ENCODE measurements at places on chromosomes 4 and X. TPM values are rescaled to one million over a fixed set of nuclear protein-coding genes. Genes with fewer than 3 reads are reported as not detected.
A peak's percentile ranks its signal among the peaks of the same experiment; 100 is the strongest.

PPP2R3B gene
- total RNA-seq = 23.8 TPM

RAB39B gene
- total RNA-seq = not detected

TMPRSS11F gene
- total RNA-seq = not detected

FHIP1A gene
- 3.0 TPM for total RNA-seq

ENAM gene
- not detected for total RNA-seq

SUPT20HL2 gene
- not detected for total RNA-seq

- H3K27me3 ChIP-seq = no peaks in the 10 kb centered on the region
- no peak for DNase-seq
- no peaks in the 10 kb centered on the region for H3K4me1 ChIP-seq
These were observed 510.9 kb downstream of the PPP4R3C start for GRCh38 chrX:26952213-26952612.

DNA sequence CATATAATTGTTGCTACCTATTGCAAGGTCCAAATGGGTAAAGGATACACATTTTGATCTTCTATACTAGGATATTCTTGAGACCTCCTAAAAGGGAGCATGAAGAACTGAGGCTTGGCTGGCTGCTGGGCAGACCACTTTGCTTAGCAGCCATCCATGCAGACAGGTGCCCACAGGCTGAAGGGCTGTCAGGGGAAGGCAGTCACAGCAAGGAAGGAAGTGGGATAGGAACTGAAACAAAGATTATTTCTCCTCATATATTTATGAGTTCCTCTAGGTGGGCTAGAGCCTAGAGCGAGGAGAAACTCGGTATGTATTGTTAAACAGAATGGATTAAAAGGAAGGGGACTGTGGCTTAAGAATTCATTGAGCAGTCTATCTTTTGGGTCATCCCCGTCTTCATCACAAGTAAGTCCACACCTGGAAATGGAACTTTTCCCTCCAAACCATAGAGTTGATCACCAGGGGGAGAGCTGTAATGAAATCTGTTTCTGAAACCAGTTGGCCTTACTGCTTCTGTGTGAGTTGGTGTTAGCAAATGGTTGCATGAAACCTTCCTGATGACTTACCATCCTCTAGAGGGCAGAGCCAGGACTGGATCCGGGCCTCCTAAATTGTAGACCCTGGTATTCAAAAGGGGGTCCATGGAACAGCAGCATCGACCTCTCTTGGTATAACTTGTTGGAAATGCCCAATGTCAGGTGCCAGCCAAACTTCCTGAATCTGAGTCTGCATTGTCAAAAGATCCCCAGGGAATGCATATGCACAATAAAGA lies 42.3 kb downstream of the AFF2 start:
- H3K27ac ChIP-seq = no peak overlapping the region
- no peaks in the 10 kb centered on the region for H3K27me3 ChIP-seq
- no peak overlapping the region for H3K4me3 ChIP-seq

- no peaks in the 10 kb centered on the region for H3K27me3 ChIP-seq
- no peak overlapping the region for H3K4me3 ChIP-seq
- peaks cover 22% of the 10 kb centered on the region for H3K4me1 ChIP-seq
- H3K36me3 ChIP-seq = no peaks in the 10 kb centered on the region
- H3K27ac ChIP-seq = peak overlapping the region; percentile 23
These were observed 174.2 kb upstream of the JADE1 start for GRCh38 chr4:128635141-128635954.

GRCh38 chr4:138919094-138919936 lies 96.3 kb upstream of the NOCT start:
- DNase-seq = peak; percentile 79
- no peak overlapping the region for H3K27ac ChIP-seq
- H3K27me3 ChIP-seq = no peaks in the 10 kb centered on the region
- H3K36me3 ChIP-seq = no peaks in the 10 kb centered on the region
- no peak overlapping the region for H3K4me3 ChIP-seq

- no peaks in the 10 kb centered on the region for H3K4me1 ChIP-seq
- no peak overlapping the region for H3K4me3 ChIP-seq
- H3K27me3 ChIP-seq = no peaks in the 10 kb centered on the region
- H3K36me3 ChIP-seq = no peaks in the 10 kb centered on the region
These were observed 60.9 kb upstream of the MXD4 start for GRCh38 chr4:2322841-2323240.

DNA sequence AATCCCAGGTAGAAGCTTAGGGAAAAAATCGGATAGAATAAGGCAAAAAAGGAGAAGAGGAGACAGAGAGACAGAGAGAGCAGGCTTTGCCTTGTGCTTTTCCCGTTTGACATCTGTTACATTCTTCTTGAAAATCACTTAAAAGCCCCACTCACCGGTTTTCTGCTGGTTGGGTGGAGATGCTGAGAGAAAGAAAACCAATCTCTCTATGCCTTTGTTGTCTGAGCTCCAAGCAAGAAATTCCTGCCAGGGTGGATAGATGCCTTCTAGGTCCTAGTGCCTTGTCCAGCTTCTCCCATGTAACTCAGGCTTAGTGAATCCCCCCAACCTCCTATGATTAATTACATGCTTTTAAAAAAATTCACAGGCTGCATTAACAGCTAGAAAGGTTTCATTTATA lies at the start of gene DCX:
TSS of gene DCX (minus strand) at position 210 of the 400 bp plus-strand sequence. CDS start 1,794 bp downstream, outside the sequence.
- H3K4me1 ChIP-seq = no peaks in the 10 kb centered on the region
- no peaks in the 10 kb centered on the region for H3K36me3 ChIP-seq
- no peak within 1 kb of the TSS for H3K27ac ChIP-seq
- no peak for DNase-seq

- no peaks in the 10 kb centered on the region for H3K4me1 ChIP-seq
- H3K4me3 ChIP-seq = no peak overlapping the region
- no peaks in the 10 kb centered on the region for H3K36me3 ChIP-seq
These were observed 14.4 kb upstream of the CYBB start for GRCh38 chrX:37765507-37765906.

- no peaks in the 10 kb centered on the region for H3K36me3 ChIP-seq
- no peak overlapping the region for H3K27ac ChIP-seq
- H3K4me3 ChIP-seq = no peak overlapping the region
These were observed 74.4 kb downstream of the LUZP4 start for GRCh38 chrX:115363897-115364296.

- H3K27ac ChIP-seq = no peak overlapping the region
- no peak for DNase-seq
- H3K4me3 ChIP-seq = no peak overlapping the region
- no peaks in the 10 kb centered on the region for H3K27me3 ChIP-seq
These were observed 84.1 kb downstream of the SLC16A2 start for GRCh38 chrX:74505437-74505836.

DNA sequence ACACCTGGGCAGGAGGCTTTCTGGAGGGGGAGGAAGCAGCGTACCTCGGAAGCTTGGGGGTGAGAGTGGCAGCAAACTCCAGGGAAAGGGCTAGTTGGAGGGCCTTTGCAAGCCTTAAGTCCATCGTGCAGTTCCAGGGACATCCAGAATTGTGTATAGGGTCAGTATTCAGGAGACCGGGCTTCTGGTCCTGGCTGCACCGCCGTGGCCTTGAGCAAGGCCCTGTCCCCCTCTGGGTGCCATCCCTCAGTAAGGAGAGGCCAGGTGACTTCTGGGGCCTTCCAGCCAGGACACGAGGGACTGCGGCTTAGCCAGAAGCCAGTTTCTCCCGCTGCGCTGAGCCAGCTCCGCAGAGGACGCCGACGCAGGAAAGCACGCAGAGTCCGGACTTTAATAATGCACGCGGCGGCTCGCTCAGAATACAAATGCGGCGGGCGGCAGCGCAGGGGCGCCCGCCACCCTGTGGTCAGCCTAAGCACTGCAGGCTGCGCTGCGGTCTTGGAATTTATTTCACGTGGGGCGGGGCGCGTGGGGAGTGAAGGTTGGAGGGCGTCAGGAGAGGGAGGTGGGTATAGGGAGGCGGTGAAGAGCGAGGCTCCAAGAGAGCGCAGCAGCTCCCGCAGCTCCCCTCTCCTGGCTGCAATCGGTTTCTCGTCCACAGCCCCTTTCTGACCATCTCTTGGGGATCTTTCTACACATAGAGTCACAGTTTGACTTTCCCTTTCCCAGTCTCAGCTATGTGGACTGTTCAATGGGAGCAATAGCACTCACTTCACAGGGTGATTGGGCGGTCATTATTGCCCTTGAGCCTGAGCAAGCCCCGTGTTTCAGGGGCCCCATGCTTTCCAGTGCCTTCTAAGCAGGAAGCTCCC lies 94.1 kb upstream of the GPR50 start:
- no peaks in the 10 kb centered on the region for H3K4me1 ChIP-seq
- no peak overlapping the region for H3K27ac ChIP-seq
- no peaks in the 10 kb centered on the region for H3K27me3 ChIP-seq
- no peaks in the 10 kb centered on the region for H3K36me3 ChIP-seq
- DNase-seq = peak; percentile 31

DNA sequence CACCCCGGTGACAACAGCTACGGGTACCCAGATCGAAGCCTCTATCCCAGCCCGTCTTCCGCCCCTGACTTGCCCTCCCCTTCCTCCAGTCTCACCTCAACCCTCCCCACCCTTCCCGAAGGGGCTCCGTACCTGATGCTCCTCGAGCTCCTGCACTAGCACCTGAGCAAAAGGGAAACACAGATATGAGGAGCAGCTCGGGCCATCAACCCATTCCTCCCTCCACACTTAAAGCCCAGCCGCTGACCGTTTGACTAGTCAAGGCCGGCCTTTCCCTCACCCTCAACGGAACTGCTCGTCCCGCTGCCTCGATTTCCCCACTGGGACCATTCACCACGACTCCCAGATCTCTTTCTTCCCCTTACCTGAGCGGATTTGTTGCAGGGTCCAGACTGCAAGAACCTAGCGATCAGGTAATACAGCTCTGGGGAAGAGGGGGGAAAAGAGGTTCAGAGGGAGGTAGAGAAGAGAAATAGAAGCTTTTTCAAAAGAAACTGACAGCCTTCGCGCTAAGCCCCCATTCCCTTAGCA lies 731 bp downstream of the BRWD3 start:
- H3K4me1 ChIP-seq = no peaks in the 10 kb centered on the region
- no peak overlapping the region for H3K27ac ChIP-seq
- no peaks in the 10 kb centered on the region for H3K36me3 ChIP-seq
- H3K27me3 ChIP-seq = no peaks in the 10 kb centered on the region

GRCh38 chr4:8940792-8941491 lies 69.3 kb upstream of the HMX1 start:
- H3K27me3 ChIP-seq = no peaks in the 10 kb centered on the region
- no peaks in the 10 kb centered on the region for H3K4me1 ChIP-seq
- DNase-seq = no peak
- H3K36me3 ChIP-seq = no peaks in the 10 kb centered on the region
- no peak overlapping the region for H3K27ac ChIP-seq

- DNase-seq = no peak
- H3K4me1 ChIP-seq = peaks cover 5% of the 10 kb centered on the region
- no peak overlapping the region for H3K4me3 ChIP-seq
- H3K27me3 ChIP-seq = no peaks in the 10 kb centered on the region
- no peaks in the 10 kb centered on the region for H3K36me3 ChIP-seq
These were observed 9.7 kb downstream of the SOD3 start for GRCh38 chr4:24805067-24805466.

GRCh38 chr4:103443324-103443723 lies 245.2 kb upstream of the CENPE start:
- no peak overlapping the region for H3K4me3 ChIP-seq
- no peak for DNase-seq
- H3K4me1 ChIP-seq = no peaks in the 10 kb centered on the region
- H3K27ac ChIP-seq = no peak overlapping the region

DNA sequence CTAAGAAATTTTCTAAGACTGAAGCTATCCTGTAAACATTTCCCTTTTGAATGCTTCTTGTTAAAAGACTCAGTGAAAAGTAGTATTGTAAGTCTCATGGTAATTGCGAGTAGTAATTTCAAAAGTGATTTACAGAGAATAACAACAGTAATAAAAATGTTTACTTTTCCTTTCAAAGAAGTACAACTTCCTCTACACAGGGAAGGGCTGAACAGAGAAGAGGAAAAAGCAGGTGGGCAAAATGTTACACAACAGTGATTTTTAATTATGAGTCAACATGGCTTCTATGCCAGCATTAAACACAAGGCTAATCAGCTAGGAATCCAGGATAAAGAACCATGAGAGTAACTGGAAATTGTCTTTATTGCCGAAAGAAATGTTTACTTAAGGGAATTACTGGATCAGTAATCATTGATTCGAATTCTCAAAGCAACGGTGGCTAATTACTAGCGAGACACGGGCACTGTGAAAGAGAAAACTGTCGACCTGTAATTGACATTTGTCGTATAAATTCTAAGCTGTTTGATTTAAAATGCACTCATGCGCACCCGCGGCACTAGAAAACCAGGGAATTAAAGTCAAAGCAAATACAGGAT lies 15.4 kb downstream of the UTP3 start:
- DNase-seq = no peak
- peak overlapping the region; percentile 62 for H3K27ac ChIP-seq
- no peaks in the 10 kb centered on the region for H3K27me3 ChIP-seq
- H3K4me3 ChIP-seq = peak overlapping the region; percentile 96

DNA sequence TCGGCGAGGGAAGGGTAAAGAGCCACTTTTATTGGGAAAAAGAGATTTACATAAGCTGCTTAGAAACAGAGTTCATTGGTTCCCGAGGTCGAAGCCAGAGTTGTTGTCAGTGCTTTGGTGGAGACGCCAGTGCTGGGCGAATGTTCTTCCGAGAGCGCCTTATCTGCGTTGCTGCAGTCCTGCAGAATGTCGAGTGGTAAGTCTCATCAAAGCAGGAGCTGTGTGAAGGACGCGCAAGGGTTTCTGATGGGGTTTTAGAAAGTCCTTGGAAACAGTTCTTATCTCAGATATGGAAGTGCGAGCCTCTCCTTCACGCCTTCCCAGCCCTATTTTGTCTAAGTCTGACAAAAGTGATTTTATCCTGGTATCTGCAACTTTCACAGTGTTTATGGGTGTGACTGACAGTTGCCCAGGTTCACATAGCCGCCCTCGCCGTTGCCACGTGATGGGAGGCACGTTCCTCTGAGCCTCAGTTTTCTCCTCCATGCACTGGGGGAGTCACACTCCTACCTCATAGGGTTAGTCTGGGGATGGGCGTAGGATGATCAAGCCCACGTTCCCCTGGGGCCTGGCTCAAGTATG lies 47.3 kb upstream of the NSG1 start:
- H3K27me3 ChIP-seq = no peaks in the 10 kb centered on the region
- no peak overlapping the region for H3K4me3 ChIP-seq
- H3K27ac ChIP-seq = no peak overlapping the region
- H3K36me3 ChIP-seq = no peaks in the 10 kb centered on the region
- H3K4me1 ChIP-seq = no peaks in the 10 kb centered on the region

Measured in SJSA1 (cell line).